ENCODE measurements at places on chromosomes 16 and 17.
A peak's percentile ranks its signal among the peaks of the same experiment; 100 is the strongest.

DNA sequence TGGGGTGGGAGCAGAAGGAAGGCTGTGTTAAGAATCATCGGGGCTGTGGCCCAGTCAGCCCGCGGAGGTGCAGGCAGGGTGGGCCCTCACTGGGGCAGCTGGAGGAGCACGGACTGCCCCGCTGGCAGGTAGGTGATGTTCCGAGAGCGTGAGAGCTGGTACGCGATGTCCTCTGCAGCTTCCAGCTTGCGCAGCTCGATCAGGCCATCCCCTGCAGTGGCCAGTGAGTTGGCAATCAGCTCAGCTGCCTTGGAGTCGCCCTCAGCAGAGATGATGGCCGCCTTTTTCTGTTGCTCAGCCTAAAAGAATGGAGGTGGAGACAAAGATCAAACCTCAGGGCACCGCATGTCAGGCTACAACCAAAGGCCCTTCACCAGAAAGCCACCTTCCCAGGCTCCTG lies 9.8 kb downstream of the PHB1 start:
- DNase-seq = no peak

DNA sequence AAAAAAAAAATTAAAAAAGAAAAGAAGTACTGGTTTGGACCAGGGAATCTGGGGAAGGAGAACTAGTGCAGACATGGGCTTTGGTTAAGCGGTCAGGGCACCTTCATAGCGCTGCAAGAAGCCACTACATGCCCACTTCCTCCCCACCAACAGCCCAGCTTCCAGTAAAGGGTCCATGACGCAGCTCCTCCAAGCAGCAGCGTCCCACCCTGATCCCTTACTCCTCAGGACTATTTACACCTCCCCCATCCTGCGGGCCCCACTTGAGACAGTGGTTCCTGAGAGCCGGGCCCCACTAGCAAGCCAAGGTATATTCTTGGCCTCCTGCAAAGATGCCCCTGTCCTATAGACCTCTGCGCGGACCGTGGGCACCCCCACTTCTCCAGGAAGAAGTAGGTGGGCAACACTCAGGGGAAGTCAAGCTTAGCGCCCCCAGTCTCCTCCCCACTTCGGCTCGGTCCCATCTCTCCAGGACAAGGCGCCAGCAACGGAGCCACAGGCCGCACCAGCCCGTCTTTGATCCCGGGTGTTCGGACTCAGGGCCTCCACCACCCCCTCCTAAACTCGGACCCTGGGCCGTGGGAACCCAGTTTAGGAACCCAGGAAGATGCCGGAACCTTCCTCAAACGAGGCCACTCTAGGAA lies 913 bp upstream of the PRR14 start:
- DNase-seq = no peak

GRCh38 chr16:5928476-5929065 lies 831.0 kb upstream of the EEF2KMT start:
- DNase-seq = no peak

- no peak for DNase-seq
Measured at GRCh38 chr17:42891539-42892152, 9.0 kb upstream of the G6PC1 start.

- no peak for DNase-seq
Measured at GRCh38 chr17:27565874-27566670, 64.9 kb upstream of the LGALS9 start.

GRCh38 chr17:64300699-64300965 lies 37.6 kb upstream of the TEX2 start:
- DNase-seq = no peak

DNA sequence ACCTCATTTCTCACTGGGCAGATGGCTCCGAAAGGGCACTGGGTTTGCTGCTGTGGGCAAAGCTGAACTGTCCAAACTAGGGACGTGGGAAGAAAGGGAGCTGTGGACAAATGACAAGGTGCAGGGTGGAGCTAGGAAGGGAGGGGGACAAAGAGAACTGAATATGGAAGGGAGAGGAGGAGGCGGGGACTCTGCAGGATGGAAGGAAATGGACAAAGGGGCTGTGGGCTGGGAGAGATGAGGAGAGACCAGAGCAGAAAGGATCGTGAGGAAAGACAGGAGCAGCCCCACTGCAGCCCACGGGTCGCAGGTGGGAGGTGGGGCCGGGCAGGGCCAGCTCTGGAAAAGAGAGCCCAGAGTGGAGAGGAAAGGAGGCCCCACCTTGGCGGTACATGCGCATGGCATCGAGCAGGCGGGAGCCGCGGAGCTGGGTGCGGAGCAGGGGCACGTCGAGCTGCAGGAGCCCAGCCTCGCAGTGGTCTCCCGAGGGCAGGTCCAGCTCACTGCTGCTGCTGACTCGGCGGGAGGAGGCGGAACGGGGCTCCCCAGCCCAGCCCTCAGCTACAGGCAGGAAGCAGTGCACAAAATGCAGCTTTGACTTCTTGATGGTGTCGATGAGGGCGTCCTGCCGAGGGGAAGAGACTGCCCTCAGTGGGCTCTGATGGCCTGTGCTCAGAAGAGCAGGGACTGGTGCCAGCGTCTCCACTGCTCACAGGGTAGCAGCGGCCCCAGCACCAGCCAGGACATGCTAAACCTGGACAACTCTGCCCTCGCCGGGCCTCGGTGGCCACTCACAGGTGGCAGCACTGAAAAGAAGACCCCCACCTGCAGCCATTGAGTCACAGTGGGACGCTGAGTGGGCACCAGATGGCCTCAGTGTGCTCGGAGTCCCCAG lies 66.8 kb downstream of the PIPOX start:
- no peak for DNase-seq

DNA sequence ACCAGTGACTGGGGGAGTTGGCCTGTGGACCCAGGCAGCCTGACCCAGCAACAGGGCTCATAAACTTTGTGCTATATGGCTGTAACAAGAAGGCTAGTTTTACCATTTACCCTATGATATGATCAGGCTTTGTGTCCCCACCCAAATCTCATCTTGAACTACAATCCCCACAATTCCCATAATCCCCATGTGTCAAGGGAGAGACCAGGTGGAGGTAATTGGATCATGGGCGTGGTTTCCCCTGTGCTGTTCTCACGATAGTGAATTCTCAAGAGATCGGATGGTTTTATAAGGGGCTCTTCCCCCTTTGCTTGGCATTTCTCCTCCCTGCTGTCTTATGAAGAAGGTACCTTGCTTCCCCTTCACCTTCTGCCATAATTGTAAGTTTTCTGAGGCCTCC lies 111.2 kb upstream of the NLRP1 start:
- DNase-seq = no peak

GRCh38 chr16:22813223-22813947 lies 577 bp upstream of the HS3ST2 start:
- peak; percentile 19 for DNase-seq

DNA sequence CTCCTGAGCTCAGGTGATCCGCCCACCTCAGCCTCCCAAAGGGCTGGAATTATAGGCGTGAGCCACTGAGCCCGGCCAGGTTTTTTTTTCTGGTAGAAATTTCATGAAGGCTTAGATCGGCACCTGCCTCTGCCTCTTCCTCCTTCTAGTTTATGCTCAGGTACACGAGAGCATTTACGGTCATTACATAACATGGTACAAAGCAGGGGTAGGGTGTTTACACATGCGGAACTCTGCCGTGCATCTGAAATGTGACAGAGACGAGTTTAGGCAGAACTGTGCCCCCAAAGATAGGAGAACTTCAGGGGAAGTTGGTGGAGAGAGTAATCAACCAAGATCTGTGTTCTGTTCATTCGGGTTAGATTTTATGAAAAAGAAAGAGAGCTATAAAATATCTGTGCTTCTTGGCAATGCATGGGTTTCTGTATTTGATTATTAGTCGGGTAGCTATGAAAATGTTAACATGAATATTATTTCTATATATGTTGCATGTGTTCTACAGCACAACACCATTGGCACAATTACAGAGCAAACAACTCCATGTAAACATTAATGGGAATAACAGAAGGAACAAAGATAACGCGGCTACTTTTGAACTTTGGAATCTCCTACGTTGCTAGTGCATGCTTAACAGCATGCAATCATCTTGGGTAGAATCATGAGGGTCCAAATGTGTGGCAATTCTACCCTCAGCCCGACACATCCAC lies 23.5 kb upstream of the MAP2K6 start:
- DNase-seq = no peak

- no peak for DNase-seq
Measured at GRCh38 chr17:42698736-42699414, 16.5 kb downstream of the CNTNAP1 start.

- DNase-seq = peak; percentile 17
Measured at GRCh38 chr16:10738231-10739077, 5.2 kb upstream of the NUBP1 start.

- no peak for DNase-seq
Measured at GRCh38 chr17:48333034-48333530, 96.9 kb downstream of the SKAP1 start.

DNA sequence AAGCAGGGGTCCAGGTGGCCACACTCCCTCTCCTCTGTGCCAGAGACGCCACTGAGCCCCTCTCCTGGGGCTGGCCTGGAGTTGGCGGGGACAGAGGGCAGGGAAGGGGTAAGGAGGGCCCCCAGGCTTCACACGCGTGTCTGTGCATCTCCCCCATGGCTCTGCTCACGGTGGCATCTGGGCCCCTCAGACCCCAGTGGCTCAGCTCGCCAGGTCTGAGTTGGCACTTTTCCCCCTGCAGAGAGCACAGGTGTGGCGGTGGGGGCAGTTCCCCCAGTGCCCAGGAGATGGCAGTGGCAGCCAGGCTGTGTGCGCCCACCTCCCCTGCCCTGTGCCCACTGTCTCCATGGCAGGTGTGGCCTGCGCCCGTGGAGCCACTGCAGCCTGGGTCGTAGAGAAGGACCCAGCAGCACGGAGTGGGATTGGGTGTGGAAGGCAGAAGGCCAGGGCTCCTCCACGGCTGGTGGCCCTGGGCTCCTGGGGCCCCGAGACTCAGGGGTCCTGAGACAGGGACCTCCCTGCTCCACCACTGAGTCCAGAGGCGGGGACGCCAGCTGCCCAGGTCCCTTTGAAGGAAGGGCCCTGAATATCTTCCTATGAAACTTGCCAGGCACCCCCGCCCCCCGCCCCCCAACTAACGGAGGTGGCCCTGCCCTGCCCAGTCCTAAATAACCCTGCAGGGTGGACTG lies 4.3 kb upstream of the APRT start:
- DNase-seq = no peak

DNA sequence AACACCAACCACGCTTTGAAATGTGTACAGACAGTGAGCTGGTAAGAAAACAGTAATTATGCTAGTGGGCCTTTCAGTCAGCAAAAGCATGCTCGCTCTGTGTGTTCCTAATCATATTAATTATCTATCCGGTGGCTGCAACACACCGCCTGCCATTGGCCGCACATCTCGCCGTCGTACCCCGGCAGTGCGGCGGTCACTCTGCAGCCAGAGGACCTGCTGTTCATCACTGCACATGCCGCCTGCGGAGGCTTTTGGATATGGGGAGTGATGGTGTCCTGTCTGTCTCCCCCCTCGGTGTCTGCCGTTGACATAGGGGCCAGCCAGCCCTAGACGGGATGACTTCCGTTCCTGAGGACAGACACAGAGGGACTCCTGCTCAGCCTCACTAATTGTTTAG lies 68.5 kb downstream of the RPA1 start:
- no peak for DNase-seq

- DNase-seq = peak; percentile 70
Measured at GRCh38 chr17:5526821-5527598, 40.6 kb downstream of the MIS12 start.
